ENCODE measurements at places on chromosomes 12 and 14. TPM values are rescaled to one million over a fixed set of nuclear protein-coding genes. Genes with fewer than 3 reads are reported as not detected.

GRCh38 chr12:123057513-123058265, 77.2 kb downstream of the ARL6IP4 start:
- no peak overlapping the region for H3K27ac ChIP-seq
- no peaks in the 10 kb centered on the region for H3K36me3 ChIP-seq
- DNase-seq = no peak
- H3K4me1 ChIP-seq = peaks cover 11% of the 10 kb centered on the region
- H3K4me3 ChIP-seq = no peak overlapping the region

GRCh38 chr12:29591140-29592020, 93.9 kb upstream of the OVCH1 start:
- no peaks in the 10 kb centered on the region for H3K4me1 ChIP-seq
- H3K4me3 ChIP-seq = no peak overlapping the region
- no peak overlapping the region for H3K27ac ChIP-seq
- no peaks in the 10 kb centered on the region for H3K36me3 ChIP-seq
- no peak for DNase-seq

DNA sequence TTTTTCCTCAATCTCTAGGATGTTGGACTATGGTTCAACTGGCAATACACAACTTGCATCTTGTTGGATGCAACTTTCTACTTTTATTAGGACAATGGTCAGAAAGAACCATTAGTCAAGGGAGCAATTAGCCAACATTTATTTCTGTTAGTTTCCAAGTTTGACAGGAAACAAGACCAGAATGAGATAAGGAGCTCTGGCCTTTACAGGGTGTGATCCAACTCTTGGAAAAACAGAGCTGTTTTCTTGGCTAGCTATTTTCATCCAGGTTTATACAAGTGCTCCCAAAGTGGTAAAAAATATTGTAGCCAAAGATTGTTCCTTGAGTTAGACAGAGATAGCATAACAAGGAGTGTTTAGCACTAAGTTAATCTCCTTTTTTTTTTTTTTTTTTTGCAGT, 3.9 kb upstream of the SYNE2 start:
- no peaks in the 10 kb centered on the region for H3K36me3 ChIP-seq
- DNase-seq = no peak
- H3K27me3 ChIP-seq = peaks cover 9% of the 10 kb centered on the region
- no peak overlapping the region for H3K27ac ChIP-seq
- no peaks in the 10 kb centered on the region for H3K4me1 ChIP-seq

DNA sequence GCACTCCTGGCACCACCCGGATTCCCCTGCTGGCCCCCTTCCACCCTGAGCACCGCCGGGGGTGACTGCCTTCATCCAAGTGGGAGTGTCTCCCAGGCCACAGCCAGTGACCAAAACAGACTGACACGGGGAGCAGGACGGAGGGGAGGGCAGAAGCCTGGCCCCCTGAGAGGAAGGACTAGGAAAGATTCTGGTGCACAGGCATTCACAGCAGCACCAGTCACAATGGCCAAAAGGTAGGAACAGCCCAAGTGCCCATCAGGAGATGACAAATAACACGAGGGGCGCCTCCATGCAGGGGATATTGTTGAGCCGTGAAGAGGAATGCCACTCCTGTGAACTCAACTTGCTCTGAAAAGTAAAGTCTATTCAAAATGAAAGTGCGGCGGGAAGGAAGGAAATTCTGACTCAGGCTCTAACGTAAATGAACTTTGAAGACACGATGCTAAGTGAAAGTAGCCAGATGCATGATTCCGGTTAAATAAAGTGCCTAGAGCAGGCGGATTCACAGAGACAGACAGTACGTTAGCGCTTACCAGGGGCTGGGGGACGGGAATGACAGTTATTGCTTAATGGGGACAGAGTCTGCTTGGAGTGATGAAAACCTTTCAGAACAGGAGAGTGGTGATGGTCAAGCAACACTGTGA, 146.1 kb upstream of the NCOR2 start:
- H3K27me3 ChIP-seq = peaks cover 36% of the 10 kb centered on the region
- no peaks in the 10 kb centered on the region for H3K36me3 ChIP-seq
- no peak overlapping the region for H3K27ac ChIP-seq
- H3K4me3 ChIP-seq = no peak overlapping the region
- no peak for DNase-seq

SLC6A12 gene
- total RNA-seq = not detected

SERPINA9 gene
- not detected for total RNA-seq

SIX4 gene
- 8.6 TPM for total RNA-seq

DNA sequence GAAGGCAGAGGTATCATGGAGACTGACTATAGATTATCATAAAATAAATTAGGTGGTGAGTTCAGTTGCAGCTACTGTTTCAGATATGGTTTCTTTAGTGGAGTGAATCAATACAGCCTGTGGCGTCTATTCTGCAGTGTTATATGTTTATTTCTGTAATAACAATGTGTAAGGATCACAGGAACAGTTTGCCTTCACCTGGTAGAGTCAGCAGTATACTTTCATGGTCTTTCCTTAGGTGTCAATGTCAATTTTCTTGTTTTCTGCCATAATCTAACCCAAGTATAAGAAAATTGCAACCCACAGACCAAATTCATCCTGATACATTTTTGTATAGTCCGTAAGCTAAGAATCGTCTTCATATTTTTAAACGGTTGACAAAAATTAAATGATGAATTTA, 140.4 kb upstream of the ATF7IP start:
- H3K4me3 ChIP-seq = no peak overlapping the region
- no peaks in the 10 kb centered on the region for H3K4me1 ChIP-seq
- no peaks in the 10 kb centered on the region for H3K27me3 ChIP-seq
- H3K27ac ChIP-seq = no peak overlapping the region

Measured in K562 (cell line).